ENCODE measurements at places on chromosomes 16 and 17.

DNA sequence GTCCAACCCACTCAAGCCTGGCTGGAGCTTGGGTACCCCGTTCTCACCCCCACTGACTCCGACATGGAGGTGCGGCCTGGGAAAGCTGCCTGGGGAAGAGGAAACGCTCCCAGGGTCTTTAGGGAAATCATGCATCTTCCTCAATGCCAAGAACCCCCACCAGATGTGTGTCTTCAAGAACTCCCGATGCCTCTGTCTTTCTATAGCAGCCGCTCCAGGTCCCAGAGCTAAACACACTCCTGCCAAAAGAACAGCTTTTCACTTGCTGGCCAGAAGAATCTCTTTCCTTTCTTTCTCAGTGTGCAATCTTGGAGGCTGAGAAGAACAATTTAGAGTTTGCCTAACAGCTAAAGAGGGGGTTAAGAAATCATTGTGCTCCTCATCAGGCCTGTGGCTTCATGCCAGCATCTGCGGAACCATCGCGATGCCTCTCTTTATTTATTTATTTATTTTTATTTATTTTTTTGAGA, 41.1 kb upstream of the MTSS2 start:
- no peak overlapping the region for H3K4me3 ChIP-seq
- H3K4me1 ChIP-seq, result no peaks in the 10 kb centered on the region
- no peak for DNase-seq
- no peaks in the 10 kb centered on the region for H3K27me3 ChIP-seq
- no peak overlapping the region for H3K27ac ChIP-seq

DNA sequence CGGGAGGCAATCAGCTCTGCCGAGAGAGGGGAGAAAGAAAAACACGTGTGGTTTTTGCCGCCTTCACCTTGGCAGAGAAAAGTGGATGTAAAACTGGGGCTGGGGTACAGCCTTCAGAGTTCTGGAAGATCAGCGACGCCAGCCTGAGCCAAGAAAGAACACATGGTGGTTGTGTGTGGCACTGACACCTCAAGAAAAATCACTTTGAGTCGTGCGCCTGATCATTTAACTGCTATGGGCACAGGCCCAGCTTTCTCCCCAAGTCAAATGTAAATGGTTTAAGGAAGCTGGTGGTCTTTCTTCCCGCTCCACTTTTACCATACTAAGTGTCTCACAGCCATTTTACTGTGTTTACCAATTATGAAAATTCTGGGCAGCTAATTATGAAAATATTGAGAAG, 461.8 kb upstream of the SOX9 start:
- no peak overlapping the region for H3K27ac ChIP-seq
- H3K4me1 ChIP-seq, result no peaks in the 10 kb centered on the region
- DNase-seq, result no peak
- no peak overlapping the region for H3K4me3 ChIP-seq
- H3K27me3 ChIP-seq, result no peaks in the 10 kb centered on the region

- peaks cover 7% of the 10 kb centered on the region for H3K4me1 ChIP-seq
- H3K27ac ChIP-seq, result no peak overlapping the region
- no peak for DNase-seq
- no peak overlapping the region for H3K4me3 ChIP-seq
- H3K27me3 ChIP-seq, result no peaks in the 10 kb centered on the region
These were observed 22.6 kb downstream of the ZFHX3 start for GRCh38 chr16:73025151-73025855.

- H3K4me1 ChIP-seq, result no peaks in the 10 kb centered on the region
- no peaks in the 10 kb centered on the region for H3K36me3 ChIP-seq
- DNase-seq, result no peak
These were observed 196.8 kb downstream of the NTN1 start for GRCh38 chr17:9218064-9218635.

DNA sequence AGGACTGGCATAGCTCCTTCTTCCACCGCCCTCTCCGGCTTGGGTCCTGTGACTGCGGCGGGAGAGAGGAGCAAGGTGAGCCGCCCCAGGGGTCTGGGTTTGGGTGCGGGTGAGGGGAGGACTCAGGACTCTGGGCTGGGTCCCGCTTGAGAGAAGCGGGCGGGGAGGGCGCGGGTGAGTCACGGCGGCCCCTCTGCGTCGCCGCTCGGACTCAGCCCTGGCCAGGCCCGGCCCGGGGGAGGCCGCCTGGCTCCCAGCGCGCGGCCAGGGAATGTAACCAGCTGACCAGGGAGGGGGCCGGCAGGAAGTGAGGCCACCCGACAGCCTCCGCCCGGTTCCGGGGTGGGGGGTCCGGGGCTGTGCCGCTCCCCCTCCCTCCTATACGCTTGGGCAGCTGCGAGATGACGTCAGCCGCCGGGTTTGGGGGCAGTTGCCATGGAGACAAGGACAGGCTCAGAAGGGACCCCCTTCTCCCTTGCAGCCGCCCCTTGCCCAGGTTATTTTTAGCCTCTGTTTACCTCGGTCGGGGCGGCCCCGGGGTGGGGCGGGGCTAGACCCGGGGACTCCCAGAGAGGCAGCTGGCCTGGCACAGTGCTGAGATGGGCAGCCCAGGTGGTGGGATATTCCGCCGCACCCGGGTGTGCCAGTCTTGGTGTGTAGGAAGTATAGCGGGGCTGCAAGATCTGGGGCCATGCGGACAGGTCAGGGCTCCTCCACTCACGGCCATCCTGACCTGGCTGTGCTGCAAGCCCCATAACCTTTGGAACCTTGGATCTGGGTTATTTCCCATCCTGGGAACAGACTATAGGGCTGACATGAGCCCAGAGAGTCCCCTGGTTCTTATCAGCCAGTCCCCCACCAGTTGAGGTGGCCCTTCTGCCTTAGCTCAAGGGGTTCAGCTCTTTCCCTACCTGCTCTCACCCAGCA, 1.6 kb downstream of the RIPOR1 start:
- no peaks in the 10 kb centered on the region for H3K27me3 ChIP-seq
- no peak for DNase-seq
- H3K36me3 ChIP-seq, result peaks cover 5% of the 10 kb centered on the region
- H3K4me3 ChIP-seq, result peak overlapping the region; percentile 50
- H3K4me1 ChIP-seq, result peaks cover 3% of the 10 kb centered on the region

GRCh38 chr16:50269061-50269705, 2.8 kb downstream of the ADCY7 start:
- no peaks in the 10 kb centered on the region for H3K27me3 ChIP-seq
- peak; percentile 60 for DNase-seq
- H3K27ac ChIP-seq, result no peak overlapping the region
- H3K4me1 ChIP-seq, result peaks cover 12% of the 10 kb centered on the region
- no peak overlapping the region for H3K4me3 ChIP-seq

DNA sequence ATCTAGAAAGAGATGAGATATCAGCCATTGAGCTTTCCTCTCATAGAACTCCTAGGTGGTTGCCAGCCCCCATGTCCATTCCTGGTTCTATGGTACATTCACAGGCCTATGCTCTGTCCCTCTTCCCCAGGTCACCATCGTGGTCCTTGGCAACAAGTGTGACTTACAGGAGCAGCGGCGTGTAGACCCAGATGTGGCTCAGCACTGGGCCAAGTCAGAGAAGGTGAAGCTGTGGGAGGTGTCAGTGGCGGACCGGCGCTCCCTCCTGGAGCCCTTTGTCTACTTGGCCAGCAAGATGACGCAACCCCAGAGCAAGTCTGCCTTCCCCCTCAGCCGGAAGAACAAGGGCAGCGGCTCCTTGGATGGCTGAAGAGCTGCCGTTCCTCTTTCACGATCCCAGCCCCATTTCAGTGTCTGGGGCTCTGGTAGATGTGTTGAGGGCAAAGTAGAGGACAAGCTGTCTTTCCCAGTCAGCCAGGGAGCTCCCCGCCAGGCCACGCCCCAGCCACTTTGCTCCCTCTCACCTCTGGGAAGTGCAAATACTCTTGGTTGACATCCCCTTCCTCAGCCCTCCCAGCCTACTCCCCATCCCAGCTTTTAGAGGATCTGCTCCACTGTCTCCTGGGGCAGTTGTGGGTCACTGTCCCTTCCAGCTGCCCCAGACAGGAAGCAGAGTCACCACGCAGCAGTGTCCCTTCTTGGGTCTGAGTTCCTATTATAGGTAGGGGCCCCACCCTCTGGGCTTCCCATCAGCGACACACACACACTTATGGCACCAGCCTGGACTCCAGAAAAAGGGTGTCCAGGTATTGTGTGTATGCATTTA, 3.8 kb downstream of the NKIRAS2 start:
- no peak overlapping the region for H3K4me3 ChIP-seq
- H3K36me3 ChIP-seq, result peaks cover 23% of the 10 kb centered on the region
- H3K27me3 ChIP-seq, result no peaks in the 10 kb centered on the region
- no peak for DNase-seq

DNA sequence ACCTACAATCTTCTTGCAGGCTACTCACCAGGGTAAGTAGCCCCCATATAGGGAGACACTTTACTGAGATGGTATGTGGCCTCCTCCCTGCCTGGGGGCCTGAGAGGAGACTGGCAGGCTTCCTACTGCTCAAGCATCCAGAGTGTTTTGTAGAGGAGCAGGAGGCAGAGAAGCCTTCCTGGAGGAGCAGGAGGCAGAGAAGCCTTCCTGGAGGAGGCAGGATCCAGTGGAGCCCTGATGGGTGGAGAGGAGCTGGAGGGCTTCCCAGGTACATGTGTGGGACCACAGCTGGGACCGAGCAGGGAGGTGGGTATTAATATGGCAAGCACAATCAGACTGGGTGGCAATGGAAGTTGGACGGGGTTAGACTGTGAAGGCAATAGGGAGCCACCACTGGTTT, 2.1 kb upstream of the ADGRG5 start:
- DNase-seq, result peak; percentile 30
- H3K4me3 ChIP-seq, result no peak overlapping the region
- H3K27me3 ChIP-seq, result no peaks in the 10 kb centered on the region
- H3K36me3 ChIP-seq, result no peaks in the 10 kb centered on the region

DNA sequence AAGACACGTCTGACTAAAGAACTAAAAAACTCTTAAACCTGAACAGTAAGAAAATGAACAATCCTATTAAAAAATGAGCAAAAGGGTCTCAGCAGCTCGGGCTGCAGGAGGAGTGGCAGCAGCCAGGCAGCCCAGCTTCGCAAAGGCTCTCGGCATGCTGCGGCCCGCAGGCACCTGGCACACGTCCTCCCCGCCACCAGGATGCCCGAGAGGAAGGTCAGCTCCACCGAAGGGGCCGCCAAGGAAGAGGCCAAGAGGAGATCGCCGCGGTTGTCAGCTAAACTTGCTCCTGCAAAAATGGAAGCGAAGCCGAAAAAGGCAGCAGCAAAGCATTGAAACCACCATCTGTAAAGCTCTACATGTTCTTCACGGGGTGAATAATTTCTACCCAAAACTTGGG, 173.5 kb downstream of the BCAS3 start:
- no peaks in the 10 kb centered on the region for H3K27me3 ChIP-seq
- H3K27ac ChIP-seq, result no peak overlapping the region
- peaks cover 6% of the 10 kb centered on the region for H3K4me1 ChIP-seq
- H3K36me3 ChIP-seq, result no peaks in the 10 kb centered on the region
- peak; percentile 52 for DNase-seq
- no peak overlapping the region for H3K4me3 ChIP-seq

- H3K36me3 ChIP-seq, result no peaks in the 10 kb centered on the region
- H3K27ac ChIP-seq, result no peak overlapping the region
- DNase-seq, result no peak
These were observed 62.8 kb upstream of the B4GALNT2 start for GRCh38 chr17:49069585-49070273.

DNA sequence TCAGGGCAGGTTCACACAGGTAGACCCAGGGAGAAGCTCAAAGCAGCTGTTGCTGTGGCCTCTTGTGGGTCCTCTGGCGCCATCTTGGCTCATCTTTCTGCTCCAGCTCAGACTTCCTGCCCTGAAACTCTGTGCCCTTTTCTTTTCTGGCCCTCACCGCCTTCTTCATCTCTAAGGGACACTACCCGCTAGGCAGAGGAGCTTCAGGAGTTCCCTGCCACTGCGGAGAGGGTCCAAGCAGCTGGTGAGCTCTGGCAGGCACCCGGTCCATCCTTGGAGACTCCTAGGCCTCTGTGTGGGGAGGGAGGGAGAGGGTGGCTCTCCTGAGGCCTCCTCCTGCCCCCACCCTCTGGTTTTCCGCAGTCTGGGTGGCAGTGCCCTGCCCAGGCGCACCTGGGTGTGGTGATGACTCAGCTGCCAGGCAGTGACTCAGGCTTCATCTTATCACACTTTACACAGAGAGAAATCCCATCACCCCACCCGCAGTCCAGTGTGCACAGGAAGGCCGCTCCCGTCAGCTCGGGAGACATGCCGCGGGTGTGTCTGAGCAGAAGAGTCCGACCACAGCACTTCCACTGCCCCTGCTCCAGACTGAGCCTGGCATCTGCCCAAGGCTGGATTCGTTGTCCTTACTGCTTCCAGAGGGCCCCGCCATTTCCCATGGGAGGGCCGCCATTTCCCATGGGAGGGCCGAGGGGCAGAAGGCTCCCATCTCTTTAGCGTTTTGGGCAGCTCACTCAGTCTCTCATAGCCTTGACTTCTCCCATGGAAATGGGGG, 7.3 kb downstream of the NT5C start:
- H3K4me1 ChIP-seq, result peaks cover 29% of the 10 kb centered on the region
- no peak overlapping the region for H3K4me3 ChIP-seq
- DNase-seq, result peak; percentile 100
- no peaks in the 10 kb centered on the region for H3K27me3 ChIP-seq
- H3K36me3 ChIP-seq, result 0 out of 2 replicates have a peak, but pooled peaks cover 3% of the 10 kb centered on the region

DNA sequence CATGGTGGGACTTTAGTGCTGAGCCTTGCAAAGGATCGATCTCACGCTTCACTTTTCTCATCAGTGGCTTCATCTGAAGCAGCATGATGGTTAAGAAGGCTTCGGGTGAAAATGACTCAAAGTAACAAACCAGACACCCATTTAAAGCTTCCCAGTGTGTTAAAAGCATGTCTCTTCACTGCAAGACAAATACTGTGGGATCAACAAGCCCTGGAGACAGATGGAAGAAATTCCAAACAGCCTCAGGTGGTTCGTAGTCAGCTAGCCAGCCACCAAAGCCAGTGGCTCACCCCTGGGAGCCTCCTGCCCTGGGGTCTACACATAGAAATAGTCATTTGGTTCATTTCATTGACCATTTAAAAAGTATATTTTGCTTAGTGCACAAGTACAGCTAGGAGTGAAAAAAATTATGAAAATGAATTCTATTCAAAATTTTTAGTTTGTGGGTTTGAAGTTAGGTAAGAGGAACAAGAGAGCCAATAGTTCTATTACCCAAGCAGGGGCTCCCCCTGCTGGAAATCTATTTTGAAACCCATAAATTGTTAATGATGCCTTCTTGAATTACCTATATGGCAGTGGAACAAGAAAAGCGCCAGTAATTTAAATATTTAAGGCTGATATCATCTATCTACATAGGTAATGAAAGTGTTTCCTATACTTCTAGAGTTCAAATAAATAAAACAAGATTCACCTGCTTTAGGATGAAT, 51.6 kb downstream of the PMP22 start:
- no peak for DNase-seq
- no peak overlapping the region for H3K4me3 ChIP-seq
- H3K27me3 ChIP-seq, result peaks cover 12% of the 10 kb centered on the region
- H3K36me3 ChIP-seq, result no peaks in the 10 kb centered on the region
- no peaks in the 10 kb centered on the region for H3K4me1 ChIP-seq

DNA sequence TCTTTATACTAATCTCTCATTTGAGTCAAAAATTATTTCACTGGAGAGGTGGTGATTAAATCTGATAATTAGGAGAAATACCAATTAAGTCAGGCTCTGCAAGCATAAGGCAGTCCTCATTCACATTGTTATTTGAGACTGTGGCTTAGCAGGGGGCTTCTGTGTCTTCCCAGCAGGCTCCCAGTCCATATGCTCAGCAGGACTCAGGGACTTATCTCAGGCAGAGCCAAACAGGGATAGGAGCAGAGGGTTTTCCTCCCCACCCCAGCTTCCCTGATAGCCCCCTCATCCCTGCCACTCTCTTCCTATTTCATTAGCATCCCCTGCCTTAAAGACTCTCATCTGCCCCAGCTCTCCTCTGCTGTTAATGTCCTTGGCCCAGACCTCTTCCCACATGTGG, 104.3 kb upstream of the DNAH9 start:
- H3K27ac ChIP-seq, result no peak overlapping the region
- no peak for DNase-seq
- no peaks in the 10 kb centered on the region for H3K27me3 ChIP-seq
- H3K36me3 ChIP-seq, result no peaks in the 10 kb centered on the region

Data from RWPE2 (cell line).